ENCODE measurements at places on chromosomes 1 and 21. TPM values are rescaled to one million over a fixed set of nuclear protein-coding genes. Genes with fewer than 3 reads are reported as not detected.

The C1QC gene
- total RNA-seq, result not detected

The S100B gene
- total RNA-seq, result 1.5 TPM

The MNDA gene
- not detected for total RNA-seq

The SPATA1 gene
- 2.3 TPM for total RNA-seq

The XCL1 gene
- not detected for total RNA-seq

The LAMC2 gene
- total RNA-seq, result 4.7 TPM

The BMP8B gene
- not detected for total RNA-seq

The COA7 gene
- total RNA-seq, result 19.5 TPM

The LINGO4 gene
- total RNA-seq, result not detected

The VHLL gene
- total RNA-seq, result not detected

The RNF19B gene
- 14.1 TPM for total RNA-seq

The HSD11B1 gene
- not detected for total RNA-seq

The OR6K3 gene
- not detected for total RNA-seq

The NOS1AP gene
- total RNA-seq, result 0.32 TPM

The CFAP45 gene
- total RNA-seq, result 0.12 TPM

The PDC gene
- not detected for total RNA-seq

The MAP10 gene
- total RNA-seq, result 3.4 TPM

The TTC13 gene
- 11.1 TPM for total RNA-seq

The TSPAN1 gene
- 1.2 TPM for total RNA-seq

The GJA8 gene
- not detected for total RNA-seq

The FMO5 gene
- 2.9 TPM for total RNA-seq

The MROH9 gene
- 0.36 TPM for total RNA-seq

The DEPDC1 gene
- 1.5 TPM for total RNA-seq

The CAMK1G gene
- not detected for total RNA-seq

The ENSA gene
- total RNA-seq, result 62.3 TPM

The FABP3 gene
- total RNA-seq, result 146 TPM

The LIPI gene
- not detected for total RNA-seq

The CRABP2 gene
- 158 TPM for total RNA-seq

The C8A gene
- total RNA-seq, result not detected

The PROK1 gene
- total RNA-seq, result 0.12 TPM

The RNU1-4 gene
- under 0.01 TPM for total RNA-seq

The POU3F1 gene
- not detected for total RNA-seq

The ZNF648 gene
- total RNA-seq, result not detected

The PLPPR4 gene
- 8.8 TPM for total RNA-seq

The RNPEP gene
- total RNA-seq, result 101 TPM

The STIL gene
- total RNA-seq, result 6.3 TPM

The BACE2 gene
- 36.3 TPM for total RNA-seq

The OLFML3 gene
- 264 TPM for total RNA-seq

The RAB3B gene
- 20.4 TPM for total RNA-seq

The RRP15 gene
- 6.3 TPM for total RNA-seq

The CFHR4 gene
- not detected for total RNA-seq

The SPRR1B gene
- not detected for total RNA-seq

The A3GALT2 gene
- not detected for total RNA-seq

The DMRTA2 gene
- not detected for total RNA-seq

The OVAAL gene
- not detected for total RNA-seq

The CZIB gene
- 45.2 TPM for total RNA-seq

The MEX3A gene
- total RNA-seq, result 0.65 TPM

The ANGPTL3 gene
- 0.12 TPM for total RNA-seq

All from hair follicle dermal papilla cell (primary cell).